A549 treated with DMSO at 1 μM for 4 hours (cell line): ENCODE measurements at places on chromosomes 4 and X. TPM values are rescaled to one million over a fixed set of nuclear protein-coding genes. Genes with fewer than 3 reads are reported as not detected.

Gene KLKB1
- total RNA-seq: 0.03 TPM in 1 of 5 replicates, not detected in the others

Gene SCRG1
- total RNA-seq: not detected in 5 replicates

Gene PCDH7
- total RNA-seq: 0.09 to 0.41 TPM (median 0.11 TPM) in 5 replicates

Gene RADX
- 0.03 to 0.07 TPM (median 0.05 TPM) in 4 of 5 replicates, not detected in the other for total RNA-seq

Gene ARHGEF9
- total RNA-seq: 3.8 to 6.3 TPM (median 5.5 TPM) in 5 replicates

Gene NHSL2
- total RNA-seq: 0.32 to 0.45 TPM (median 0.37 TPM) in 5 replicates

Gene FAM90A26
- total RNA-seq: not detected in 5 replicates

Gene SGCB
- 16.7 to 23.9 TPM (median 20.2 TPM) in 5 replicates for total RNA-seq

Gene INPP4B
- 5.3 to 8.9 TPM (median 6.9 TPM) in 5 replicates for total RNA-seq

Gene MAP9
- 4.7 to 8.3 TPM (median 6.7 TPM) in 5 replicates for total RNA-seq

Gene NR0B1
- 31.1 to 49.4 TPM (median 34.6 TPM) in 5 replicates for total RNA-seq

Gene MAGEA12
- 0.15 to 0.24 TPM (median 0.17 TPM) in 5 replicates for total RNA-seq

Gene RAB33A
- total RNA-seq: 0.21 to 0.57 TPM (median 0.25 TPM) in 4 of 5 replicates, not detected in the other

Gene OPN1MW3
- not detected in 5 replicates for total RNA-seq

Gene ATP1B4
- total RNA-seq: not detected in 5 replicates

Gene UNC5C
- 0.01 to 0.02 TPM in 2 of 5 replicates, not detected in the others for total RNA-seq

Gene HSD17B13
- total RNA-seq: 0.05 to 0.07 TPM (median 0.05 TPM) in 3 of 5 replicates, not detected in the others

Gene MAGEE2
- total RNA-seq: not detected in 5 replicates

Gene IBSP
- not detected in 5 replicates for total RNA-seq

Gene SMIM31
- total RNA-seq: 0.02 to 0.11 TPM (median 0.07 TPM) in 3 of 5 replicates, not detected in the others

Gene ANOS1
- total RNA-seq: 0.03 to 0.09 TPM (median 0.05 TPM) in 3 of 5 replicates, not detected in the others

Gene MMRN1
- total RNA-seq: not detected in 5 replicates

Gene SPANXB1
- 2.2 to 4.0 TPM (median 3.3 TPM) in 5 replicates for total RNA-seq

Gene EDNRA
- 0.30 to 0.63 TPM (median 0.36 TPM) in 5 replicates for total RNA-seq

Gene DCAF12L2
- total RNA-seq: 0.13 to 0.21 TPM (median 0.16 TPM) in 4 of 5 replicates, not detected in the other

Gene CHRDL1
- 0.03 TPM in 1 of 5 replicates, not detected in the others for total RNA-seq

Gene FGF13
- total RNA-seq: 0.14 TPM in 2 of 5 replicates, not detected in the others

Gene AVPR2
- 0.07 to 0.10 TPM (median 0.09 TPM) in 4 of 5 replicates, not detected in the other for total RNA-seq

Gene TCEAL6
- total RNA-seq: not detected in 5 replicates

Gene UGT2A1
- total RNA-seq: not detected in 5 replicates

Gene RNF212
- 1.9 to 2.8 TPM (median 2.7 TPM) in 5 replicates for total RNA-seq

Gene SLC9A7
- 13.5 to 15.6 TPM (median 15.5 TPM) in 5 replicates for total RNA-seq

Gene DTHD1
- total RNA-seq: not detected in 5 replicates

Gene MAOA
- 0.16 to 0.49 TPM (median 0.40 TPM) in 5 replicates for total RNA-seq

Gene CITED1
- total RNA-seq: 0.83 to 1.7 TPM (median 1.3 TPM) in 5 replicates

Gene GAGE12J
- not detected in 5 replicates for total RNA-seq
